ENCODE measurements at places on chromosomes 16 and 17. TPM values are rescaled to one million over a fixed set of nuclear protein-coding genes. Genes with fewer than 3 reads are reported as not detected.

CKLF gene
- 137 TPM for total RNA-seq

WFDC1 gene
- not detected for total RNA-seq

RMI2 gene
- total RNA-seq = 67.0 TPM

DNA sequence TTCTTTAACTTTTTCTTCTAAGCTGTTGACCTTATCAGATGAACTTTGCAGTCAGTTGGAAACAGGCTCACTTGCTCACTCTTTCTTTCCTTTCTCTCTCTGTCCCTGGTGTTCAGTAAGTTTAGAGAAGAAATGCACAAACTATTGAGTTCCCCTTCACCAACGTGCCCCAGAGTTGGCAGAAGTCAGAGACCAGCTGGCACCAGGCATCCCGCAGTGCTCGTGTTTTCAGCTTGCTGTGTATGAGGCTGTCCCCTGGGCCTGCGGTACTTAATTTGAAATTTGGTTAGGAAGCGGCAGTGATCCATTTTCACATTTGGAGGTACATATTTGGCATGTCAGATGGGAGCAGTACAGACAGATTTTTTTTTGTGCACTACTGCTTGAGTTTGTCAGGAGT lies 258.6 kb downstream of the SNX29 start:
- DNase-seq = no peak

GRCh38 chr16:77273-77806 lies 685 bp upstream of the MPG start:
- peak; percentile 47 for DNase-seq

DNA sequence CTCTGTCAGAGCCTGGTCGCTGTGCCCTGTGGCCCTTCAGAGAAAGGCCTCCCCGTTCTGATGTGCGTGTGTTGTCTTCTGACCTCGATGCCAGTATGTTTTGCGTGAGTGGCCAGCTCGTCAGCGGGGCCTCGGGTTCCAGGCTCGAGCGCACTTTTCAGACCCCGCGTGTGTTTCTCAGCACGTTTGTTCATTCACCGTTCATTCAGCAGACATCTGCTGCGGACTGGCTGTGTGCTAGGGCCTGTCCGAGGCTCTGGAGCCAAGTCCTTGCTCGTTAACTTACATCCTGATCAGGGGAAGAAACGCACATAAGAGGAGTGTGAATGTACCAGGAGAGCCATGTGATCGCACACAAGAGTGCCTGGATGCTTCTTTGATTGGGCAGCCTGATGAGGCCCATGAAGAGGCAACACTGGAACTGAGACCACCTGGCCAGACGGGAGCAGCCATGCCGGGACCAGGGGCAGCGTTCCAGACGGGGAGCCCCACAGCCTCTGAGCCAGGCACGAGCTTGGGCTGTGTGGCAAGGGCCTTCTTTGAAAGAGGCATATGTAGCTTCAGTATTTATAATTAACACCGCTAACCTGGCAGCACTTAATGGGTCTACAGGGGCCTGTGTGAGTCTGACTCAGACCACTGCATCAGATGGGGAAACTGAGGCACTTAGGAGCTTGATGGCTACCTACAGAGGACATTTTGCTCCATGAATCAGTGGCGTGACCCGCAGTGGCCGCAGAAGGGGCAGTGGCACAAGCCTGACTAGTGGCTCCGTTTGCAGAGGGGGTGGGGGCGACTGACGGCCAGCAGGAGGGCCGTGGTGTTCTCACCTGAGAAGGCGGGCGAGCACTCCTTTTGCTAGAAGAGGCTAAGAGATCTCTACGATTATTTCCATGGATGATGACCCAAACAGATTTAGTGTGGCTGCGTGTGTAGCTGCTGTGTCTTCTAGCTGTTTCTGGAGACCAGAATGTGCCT lies 187.9 kb upstream of the CHMP6 start:
- no peak for DNase-seq

DNA sequence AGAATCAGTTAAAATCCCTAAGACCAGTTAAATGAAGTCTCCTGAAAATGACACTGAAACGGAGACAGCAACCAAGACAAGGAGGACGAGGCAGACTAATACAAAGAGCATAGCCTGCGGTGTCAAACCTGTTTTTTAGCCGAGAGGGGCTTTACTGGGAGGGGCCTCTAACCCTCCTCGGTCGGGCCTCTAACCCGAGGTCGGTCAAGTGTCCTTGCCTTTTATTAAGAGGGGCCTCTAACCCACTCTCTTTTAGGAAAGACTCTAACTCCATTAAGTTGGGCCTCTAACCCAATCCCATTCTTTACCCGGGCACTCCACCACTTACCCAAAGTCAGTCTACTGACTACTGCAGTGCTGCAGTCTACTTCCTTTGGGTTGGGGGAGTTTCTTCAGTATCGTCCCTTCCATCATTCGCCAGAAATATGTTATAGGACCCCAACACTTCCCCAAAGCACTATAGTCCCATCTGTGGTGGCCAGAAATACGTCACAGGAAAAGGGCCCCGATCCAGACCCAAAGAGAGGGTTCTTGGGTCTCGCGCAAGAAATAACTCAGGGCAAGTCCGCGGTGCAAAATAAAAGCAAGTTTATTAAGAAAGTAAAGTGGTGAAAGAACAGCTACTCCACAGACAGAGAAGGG lies 39.2 kb upstream of the ARL4D start:
- DNase-seq = no peak

- no peak for DNase-seq
These were observed 17.0 kb upstream of the ANKFN1 start for GRCh38 chr17:56136301-56136700.

DNA sequence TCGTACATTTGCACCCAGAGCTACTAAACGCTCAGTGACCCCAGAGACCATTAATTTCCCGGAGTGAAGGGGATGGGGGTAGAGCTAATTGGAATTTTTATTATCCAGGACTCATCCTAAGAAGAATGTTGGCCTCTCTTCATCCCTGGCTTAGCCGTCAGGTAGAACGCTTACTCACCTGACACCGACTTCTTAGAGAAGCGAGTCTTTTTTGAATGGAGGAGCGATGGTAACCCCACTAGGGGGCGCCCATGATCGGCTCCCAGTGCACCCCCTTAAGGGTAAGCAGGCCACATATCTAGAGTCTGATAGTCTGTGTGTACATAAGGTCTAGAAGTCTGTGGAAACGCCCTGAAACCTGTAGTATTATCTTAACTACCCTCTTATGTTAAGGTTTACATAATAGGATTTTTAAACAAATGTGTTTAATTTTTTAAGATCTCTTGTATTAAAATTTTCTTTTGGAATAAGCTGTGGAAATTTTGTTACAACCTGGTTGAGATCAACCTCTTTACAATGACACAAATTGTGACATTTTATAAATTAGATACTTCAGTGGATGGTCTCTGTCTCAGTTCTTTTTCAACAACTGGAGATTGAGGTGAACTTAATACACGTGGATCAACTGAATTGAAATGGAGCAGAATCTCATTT lies 229.8 kb downstream of the CPPED1 start:
- DNase-seq = peak; percentile 76

Data from activated CD8-positive, alpha-beta T cell treated with anti-CD3 and anti-CD28 coated beads, Interleukin-2, amount 10 ng/mL, durations not matched to agents 7 days and 5 days (primary cell).